H9 (cell line): ENCODE measurements at places on chromosomes 7 and 10. TPM values are rescaled to one million over a fixed set of nuclear protein-coding genes. Genes with fewer than 3 reads are reported as not detected.

Gene PAOX
- 5.3 and 5.6 TPM in 2 replicates for total RNA-seq

Gene ELN
- total RNA-seq = 0.37 and 0.55 TPM in 2 replicates

Gene ICA1
- total RNA-seq = 28.8 and 29.2 TPM in 2 replicates

Gene CYP2C18
- 0.09 TPM in 1 of 2 replicates, not detected in the other for total RNA-seq

GRCh38 chr7:76225951-76226350 lies 24.3 kb downstream of the SRRM3 start:
- H3K4me1 ChIP-seq = peaks cover 12% of the 10 kb centered on the region
- no peak overlapping the region for H3K27ac ChIP-seq
- no peaks in the 10 kb centered on the region for H3K27me3 ChIP-seq
- H3K36me3 ChIP-seq = no peaks in the 10 kb centered on the region
- H3K4me3 ChIP-seq = no peak overlapping the region; the same call in 2 of the 3 replicates

DNA sequence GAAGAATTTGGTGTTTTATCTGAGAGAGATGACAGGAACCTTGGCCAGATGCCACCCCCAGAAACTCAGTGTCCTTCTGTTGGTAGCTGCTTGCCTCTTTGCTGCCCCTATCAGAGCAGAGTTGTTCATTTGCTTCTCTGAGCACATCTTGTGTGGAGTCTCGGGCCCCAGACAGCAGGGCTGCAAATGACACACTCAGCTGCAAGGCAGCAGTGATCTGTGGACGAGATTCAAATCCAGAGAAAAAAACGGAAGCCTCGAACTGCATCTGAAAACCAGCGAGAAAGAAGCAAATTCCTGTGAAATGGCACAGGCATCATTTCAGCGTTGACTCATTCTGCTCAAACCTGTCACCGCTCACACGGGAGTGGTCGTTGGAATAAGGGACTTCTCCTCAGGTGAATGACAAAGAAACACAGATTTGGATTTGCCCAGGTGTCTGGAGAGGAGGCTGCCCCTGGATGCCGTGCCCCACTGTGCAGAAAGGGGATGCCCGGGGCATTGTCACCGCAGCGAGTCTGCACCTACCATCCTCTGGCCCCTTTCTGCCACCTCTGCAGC lies 144.7 kb downstream of the PFKFB3 start:
- H3K4me1 ChIP-seq = no peaks in the 10 kb centered on the region
- no peak overlapping the region for H3K27ac ChIP-seq
- H3K36me3 ChIP-seq = no peaks in the 10 kb centered on the region
- no peaks in the 10 kb centered on the region for H3K27me3 ChIP-seq
- DNase-seq = no peak

GRCh38 chr7:97075928-97076327 lies 41.6 kb upstream of the SDHAF3 start:
- no peaks in the 10 kb centered on the region for H3K27me3 ChIP-seq
- peaks cover 14% of the 10 kb centered on the region for H3K36me3 ChIP-seq
- H3K4me3 ChIP-seq = no peak overlapping the region

- H3K36me3 ChIP-seq = no peaks in the 10 kb centered on the region
- H3K27me3 ChIP-seq = no peaks in the 10 kb centered on the region
- DNase-seq = no peak
- no peak overlapping the region for H3K27ac ChIP-seq
Measured at GRCh38 chr10:5590816-5591215, 66.1 kb downstream of the CALML3 start.

GRCh38 chr10:24779737-24780136 lies 56.0 kb upstream of the ARHGAP21 start:
- DNase-seq = no peak
- H3K4me3 ChIP-seq = no peak overlapping the region
- H3K27ac ChIP-seq = no peak overlapping the region
- no peaks in the 10 kb centered on the region for H3K27me3 ChIP-seq
- H3K36me3 ChIP-seq = no peaks in the 10 kb centered on the region

- DNase-seq = no peak
- no peak overlapping the region for H3K4me3 ChIP-seq
- no peak overlapping the region for H3K27ac ChIP-seq
Measured at GRCh38 chr10:104099269-104099668, 13.6 kb upstream of the COL17A1 start.

DNA sequence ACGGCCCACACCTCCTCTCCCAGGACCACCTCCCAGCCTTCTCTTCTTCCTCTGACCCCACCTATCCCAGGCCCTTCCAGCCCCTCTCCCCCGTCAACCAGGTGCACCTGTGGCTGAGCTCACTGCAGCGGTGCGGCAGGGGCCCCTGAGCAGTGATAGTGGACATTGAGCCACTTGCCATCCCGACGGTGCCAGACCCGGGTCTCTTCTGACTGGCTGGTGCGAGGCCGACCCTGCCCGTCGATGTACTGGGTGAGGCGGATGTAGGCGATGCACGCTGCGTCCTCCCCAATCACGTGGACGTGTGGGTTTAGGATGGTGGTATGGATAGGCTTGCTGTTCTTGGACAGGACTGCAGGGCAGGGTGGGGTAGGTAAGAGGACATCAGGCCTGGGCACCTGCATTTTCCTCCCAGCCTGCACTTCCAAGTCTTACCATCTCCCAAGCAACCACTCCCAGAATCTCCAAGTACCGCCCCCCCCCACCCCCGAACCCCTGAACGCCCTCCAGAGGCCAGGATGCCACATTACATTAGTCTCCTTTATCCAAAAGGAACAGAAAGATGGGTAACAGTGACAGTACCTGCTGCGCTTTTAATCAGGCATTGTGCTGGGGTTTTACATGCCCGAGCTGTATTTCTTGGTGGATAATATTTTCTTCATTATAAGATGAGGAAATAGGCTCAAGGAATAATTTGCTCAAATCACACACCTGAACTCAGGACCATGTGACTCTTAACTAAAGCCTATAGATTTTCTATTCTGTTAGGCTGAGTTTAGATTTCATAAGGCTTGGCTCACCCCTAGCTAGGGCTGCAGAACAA lies 3.7 kb upstream of the NDST2 start:
- peaks cover 20% of the 10 kb centered on the region; the same call in 2 of the 3 replicates for H3K36me3 ChIP-seq
- no peaks in the 10 kb centered on the region for H3K4me1 ChIP-seq
- peak; percentile 59 for DNase-seq
- no peak overlapping the region for H3K4me3 ChIP-seq
- H3K27me3 ChIP-seq = no peaks in the 10 kb centered on the region

- no peaks in the 10 kb centered on the region for H3K36me3 ChIP-seq
- no peaks in the 10 kb centered on the region for H3K27me3 ChIP-seq
- H3K4me1 ChIP-seq = 0 out of 2 replicates have a peak, but pooled peaks cover 2% of the 10 kb centered on the region
Measured at GRCh38 chr7:47465191-47465590, 116.7 kb downstream of the TNS3 start.
